ACHN (cell line): ENCODE measurements at places on chromosomes 12 and 14.

DNA sequence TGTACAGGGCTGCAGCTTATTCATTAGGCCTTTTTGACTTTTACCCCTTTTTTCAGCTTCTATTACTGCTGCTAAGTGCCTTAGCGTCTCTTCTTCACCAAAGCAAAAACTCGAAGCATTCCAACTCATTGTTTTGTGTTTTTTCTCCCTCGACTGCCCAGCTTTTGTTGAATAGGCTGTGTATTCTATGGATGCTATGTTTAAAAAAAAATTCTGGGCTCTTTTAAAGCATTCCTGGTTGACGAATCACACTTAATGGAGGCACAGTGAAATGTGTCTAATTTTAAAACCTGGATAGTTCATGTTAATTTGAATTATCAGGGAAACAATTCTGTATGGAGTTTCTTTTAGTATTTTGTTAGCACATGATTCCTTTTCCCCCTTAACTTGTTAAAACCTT, 29.7 kb downstream of the KTN1 start:
- peak; percentile 39 for DNase-seq

DNA sequence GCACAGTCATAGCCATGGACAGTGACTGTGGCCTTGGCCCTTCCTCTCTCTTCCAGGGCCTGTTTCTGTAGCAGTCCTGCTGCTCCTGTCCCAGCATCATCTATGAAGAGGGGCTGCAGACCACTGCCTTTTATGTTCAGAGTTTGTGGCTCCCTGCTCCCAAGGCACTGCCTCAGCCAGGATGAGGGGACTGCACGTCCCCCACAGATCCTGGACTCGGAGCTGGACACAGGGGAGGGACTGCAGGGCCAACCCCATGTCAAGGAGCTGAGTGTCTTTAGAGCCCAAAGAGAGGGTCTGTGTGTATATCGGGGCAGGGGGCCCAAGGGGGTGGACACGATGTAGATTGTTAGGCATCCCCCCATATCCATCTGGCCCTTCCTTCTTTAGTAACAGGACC, 60.6 kb upstream of the DIO3 start:
- DNase-seq: no peak

GRCh38 chr14:99357916-99358390, 86.0 kb upstream of the BCL11B start:
- no peak for DNase-seq

DNA sequence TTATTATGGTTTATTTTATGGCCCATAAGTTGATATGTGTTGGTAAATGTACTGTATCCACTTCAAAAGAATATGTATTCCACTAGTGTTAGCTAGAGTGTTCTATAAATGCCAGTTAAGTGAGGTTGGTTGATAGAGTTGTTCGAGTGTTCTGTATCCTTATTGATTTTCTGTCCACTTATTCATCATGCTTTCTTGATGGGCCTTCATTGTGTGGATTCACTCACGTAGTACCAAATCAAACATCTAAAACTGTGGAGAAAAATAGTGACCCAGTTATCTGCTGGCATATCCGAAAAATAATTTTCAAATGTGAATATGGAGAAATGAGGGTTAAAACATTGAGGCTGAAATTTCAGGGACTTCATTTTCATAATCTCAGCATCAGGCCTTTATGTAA, 230.4 kb downstream of the TRHDE start:
- DNase-seq: no peak

DNA sequence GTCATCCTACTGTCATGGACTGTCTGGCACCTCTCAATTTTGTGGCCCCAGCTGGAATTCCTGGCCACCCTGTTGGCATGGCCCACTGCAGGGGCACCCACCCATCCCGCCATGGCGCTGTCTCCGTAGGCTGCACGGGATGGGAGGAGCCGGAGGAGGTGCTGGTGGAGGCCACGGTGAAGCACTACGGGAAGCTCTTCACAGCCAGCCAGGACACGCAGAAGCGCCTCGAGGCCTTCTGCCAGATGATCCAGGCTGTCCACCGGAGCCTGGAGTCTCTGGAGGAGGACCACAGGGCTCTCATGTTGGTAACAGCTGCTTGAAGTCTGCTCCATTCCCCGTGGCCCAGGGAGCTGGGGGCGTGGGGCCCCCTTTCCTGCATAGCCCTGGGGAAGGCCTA, 3.9 kb downstream of the CCDC197 start:
- DNase-seq: no peak

DNA sequence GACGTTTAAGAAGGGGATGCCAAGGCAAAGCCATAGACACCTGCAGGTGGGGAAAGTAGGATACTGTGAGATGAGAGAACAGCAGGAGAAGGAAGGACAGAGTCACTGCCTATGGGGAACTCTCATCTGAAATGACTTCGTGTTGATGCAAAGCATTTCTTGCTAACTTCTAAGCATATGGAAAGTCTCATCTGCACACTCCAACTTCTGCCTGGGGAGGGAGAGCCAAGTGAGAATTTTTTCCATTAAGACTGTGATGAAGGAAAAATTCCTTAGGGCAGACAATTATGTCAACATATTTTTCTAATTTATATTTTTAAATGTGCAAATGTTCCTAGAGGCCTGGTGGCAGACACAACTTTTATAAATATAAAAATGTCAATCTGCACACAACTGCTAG, 115.3 kb downstream of the IPO8 start:
- DNase-seq: no peak

DNA sequence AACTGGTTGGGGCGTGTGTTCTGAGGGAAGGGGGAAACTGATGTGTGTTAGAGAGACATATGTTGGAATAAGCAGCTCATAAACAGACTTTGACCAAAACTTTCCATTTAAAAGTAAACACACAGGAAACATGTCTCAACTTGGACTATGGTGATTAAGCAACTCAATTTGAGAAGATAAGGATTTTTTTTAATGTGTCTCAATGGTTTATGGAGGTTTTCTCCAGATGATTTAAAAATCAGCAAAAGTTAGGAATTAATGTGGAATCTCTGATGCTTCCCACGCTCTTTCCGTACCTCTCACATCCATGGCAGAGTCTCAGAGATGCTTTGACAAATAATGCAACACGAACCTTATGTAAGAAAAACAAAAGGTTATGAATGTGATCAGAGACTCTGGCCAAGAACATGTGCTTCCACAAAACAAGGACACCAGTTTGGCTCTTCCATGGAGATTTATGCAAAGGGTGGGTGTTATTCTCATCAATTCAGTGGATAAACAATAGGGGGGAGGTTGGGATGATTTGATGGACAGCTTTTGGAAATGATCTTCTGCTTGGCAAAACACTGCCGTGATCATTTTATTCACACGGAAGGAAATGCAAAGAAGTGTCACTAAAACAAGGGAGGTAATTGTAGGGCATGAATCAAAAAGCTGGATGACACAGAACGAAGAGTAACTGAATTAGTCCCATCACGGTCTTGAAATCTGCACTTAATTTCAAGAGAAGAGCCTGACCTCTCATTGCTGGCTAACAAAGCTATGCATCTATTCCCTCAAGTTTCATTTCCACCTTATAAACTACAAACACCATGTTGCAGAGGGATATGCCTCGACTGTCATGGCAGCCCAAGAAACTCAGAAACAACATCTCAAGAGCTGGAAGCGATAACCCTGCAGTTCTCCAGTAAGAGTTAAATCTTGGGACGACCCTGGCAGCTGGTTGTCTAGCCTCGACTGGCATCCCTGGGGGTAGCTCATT, 76.5 kb downstream of the FOXN3 start:
- DNase-seq: no peak

DNA sequence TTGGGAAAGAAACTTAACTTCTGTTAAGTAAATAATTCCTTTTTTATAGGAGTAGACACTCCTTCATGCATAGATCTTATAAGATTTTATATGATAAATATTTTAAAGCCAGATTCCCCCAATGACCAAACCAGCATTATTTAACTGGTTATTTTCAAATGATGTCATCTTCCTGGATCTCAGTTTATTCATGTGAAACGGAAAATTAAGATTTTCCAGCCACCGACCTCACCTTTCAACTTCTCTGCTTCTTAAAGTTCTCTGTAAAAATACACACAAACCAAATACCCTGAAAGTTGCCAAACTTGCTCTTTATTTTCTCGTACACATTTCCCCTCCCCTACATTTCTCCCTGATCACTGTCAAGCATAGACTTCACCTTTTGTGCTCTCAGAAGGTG, 364.2 kb downstream of the GALC start:
- DNase-seq: no peak

DNA sequence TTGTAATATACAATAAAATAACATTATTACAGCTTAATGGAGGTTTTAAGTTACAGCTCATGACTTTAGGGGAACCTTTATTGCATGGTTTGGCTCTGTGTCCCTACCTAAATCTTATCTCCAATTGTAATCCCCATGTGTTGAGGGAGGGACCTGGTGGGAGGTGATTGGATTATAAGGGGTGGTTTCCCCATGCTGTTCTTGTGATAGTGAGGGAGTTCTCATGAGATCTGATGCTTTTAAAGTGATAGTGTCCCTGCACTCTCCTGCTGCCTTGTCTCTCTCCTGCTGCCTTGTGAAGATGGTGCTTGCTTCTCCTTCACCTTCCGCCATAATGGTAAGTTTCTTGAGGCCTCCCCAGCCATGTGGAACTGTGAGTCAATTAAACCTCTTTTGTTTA, 132.1 kb upstream of the SYT1 start:
- no peak for DNase-seq

GRCh38 chr12:2566161-2566560, 228.6 kb upstream of the FKBP4 start:
- no peak for DNase-seq

- no peak for DNase-seq
These were observed 67.7 kb downstream of the ZNF664 start for GRCh38 chr12:124040737-124041136.

DNA sequence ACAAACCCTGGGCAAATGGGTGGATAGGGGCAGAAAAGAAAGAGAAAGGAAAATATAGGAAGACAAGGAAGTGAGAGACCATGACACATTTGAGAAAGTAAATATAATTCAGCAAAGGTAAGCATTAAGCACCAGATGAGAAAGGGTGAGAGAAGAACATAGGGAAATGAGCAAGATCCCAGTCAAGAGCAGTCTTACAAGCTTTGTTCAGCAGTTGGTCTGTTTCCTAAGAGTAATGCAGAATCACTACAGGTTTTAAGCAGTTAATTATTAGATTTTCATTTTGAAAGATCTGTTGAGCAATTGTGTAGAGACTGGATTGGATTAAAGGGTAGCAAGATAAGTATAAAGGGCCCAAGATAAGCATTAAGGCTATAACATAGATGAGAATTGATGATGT, 146.3 kb downstream of the PLCZ1 start:
- no peak for DNase-seq

DNA sequence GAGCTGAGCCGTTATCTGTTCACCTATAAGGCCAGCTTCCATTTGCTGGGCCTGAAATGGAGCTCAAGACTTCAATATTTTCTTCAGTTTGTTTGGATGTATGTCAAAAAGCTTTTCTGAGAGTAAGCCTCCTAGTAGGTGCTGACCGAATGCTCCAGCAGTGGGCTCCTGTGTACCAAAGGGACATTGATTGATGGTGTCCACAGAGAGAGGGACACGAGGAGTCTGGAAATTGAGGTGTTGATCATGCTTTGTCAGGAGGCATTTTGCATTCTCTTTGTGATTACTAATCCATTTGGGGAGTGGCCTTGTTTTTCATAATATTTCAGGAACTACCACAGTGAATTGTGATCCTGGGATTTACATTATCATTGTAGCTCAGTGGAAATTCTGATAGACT, 107.7 kb upstream of the SLC38A2 start:
- no peak for DNase-seq

DNA sequence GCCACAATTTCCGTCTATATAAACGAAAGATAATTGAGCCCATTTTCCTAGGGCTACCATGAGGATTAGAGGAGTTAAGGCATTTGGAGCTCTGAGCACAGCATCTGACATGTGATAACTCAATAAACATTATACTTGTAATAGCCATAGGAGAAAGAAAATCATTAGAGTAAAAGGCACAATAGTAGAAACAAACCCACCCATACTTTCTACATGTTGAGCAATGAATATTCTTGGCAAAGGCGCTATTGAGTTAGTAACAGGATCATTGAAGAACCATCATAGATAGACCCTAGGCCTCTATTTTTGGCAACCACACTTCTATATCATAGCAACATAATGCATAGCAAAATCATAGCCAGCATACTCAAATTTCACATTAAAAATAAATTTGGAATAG, 664.1 kb downstream of the NOVA1 start:
- no peak for DNase-seq

DNA sequence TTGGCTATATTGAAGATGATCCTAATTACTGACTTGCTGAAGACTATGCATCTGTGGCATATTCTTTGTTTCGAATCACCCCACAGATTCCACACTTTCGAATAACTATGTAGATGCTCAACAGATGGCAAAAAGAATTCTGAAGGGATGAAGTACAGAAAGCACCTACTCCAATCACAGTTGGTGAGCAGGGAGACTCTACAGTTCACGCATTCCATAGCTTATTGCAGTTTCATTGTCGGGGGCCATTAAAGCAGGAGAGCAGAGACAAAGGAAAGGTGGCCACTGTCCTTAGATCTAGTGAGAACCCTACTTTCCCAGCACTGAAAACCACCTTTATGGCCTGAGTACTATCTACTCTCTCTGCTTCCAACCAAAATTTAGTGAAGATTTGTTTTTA, 191.9 kb downstream of the STXBP6 start:
- DNase-seq: no peak

GRCh38 chr12:99454539-99455172, 192.9 kb upstream of the GARIN6 start:
- DNase-seq: peak; percentile 60

- no peak for DNase-seq
These were observed 54.6 kb downstream of the TRAFD1 start for GRCh38 chr12:112179916-112180315.

- peak; percentile 25 for DNase-seq
These were observed 602 bp downstream of the CHFR start for GRCh38 chr12:132886529-132887477.

DNA sequence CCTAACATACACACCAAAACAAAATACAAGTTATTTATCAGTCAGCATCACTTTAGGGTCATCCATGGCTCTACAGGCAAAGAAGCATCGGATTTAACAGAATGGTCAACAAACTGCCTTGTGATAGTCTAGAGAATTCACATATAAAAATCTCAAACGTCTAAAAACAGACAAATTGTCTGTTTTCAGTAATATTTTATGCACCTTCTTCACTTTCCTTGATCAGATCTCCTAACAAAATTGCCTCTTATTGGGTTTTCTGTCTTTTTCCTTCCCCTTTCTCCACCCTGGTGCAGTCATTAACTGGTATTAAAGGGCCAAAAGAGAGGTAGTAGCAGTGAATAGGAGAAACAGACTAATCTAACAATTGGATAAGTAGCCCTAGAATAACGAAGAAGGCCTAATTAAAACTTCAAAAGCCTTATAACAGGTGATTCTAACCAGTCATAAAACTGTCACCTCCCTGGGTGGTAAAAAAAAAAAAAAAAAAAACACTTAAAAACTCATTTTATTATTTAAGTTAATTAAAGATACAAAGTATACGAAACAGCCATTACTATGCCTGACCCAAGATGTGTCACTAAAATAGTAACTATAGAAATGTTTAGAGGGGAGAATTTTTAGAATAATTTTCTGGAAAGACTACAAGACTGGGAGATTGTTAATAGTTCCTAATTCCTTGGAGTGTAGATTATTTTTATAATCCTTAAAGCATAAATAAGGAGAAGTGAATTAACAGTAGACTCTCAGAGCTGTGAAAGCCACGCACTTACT, 1.5 kb downstream of the KIF21A start:
- no peak for DNase-seq

GRCh38 chr12:98126637-98127335, 388.6 kb upstream of the TMPO start:
- DNase-seq: no peak
